ENCODE measurements at places on chromosomes 4 and X.

- no peak for DNase-seq
These were observed 4.8 kb downstream of the PPP2R2C start for GRCh38 chr4:6467600-6467999.

DNA sequence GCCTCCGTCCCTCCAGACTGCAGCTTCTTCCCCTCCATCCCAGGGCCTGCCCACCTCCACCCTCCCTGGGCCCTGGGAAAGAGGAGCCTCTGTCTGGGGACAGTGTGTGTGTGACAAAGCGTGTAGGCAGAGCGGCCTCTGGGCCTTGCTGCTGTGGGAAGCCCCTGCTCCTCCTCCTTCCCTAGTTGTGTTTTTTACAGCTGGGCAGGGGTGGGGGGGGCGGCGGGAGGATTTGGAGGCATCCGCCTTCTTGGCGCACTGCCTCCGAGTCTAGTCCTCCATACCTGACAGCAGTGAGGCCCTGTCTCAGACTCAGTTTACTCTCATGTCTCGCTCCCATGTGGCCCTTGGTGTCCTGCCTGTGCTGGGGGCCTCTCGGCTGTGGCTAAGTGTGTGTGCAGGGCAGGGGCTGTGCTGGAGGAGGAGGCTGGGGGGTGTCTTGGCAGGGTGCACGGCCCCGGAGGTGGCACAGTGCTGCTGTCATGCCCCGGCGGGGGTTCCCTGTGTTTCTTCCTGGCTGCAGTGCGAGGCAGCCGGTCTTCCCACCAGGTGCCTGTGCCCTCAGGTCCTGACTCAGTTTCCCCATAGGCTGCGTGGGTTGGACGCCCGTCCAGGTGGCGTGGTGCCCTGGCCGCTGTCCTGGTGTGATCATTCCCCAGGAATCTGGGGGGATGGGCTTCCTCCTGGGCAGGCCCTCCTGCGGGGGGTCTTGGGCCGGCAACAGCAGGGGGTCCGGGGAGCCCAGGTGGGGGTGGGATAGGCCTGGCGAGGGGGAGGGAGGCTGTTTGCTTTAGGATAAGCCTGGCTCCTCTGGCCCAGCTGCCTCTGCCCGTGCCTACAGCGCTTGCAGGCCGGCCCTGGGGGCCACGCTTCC lies 7.0 kb downstream of the FGFRL1 start:
- DNase-seq: no peak

DNA sequence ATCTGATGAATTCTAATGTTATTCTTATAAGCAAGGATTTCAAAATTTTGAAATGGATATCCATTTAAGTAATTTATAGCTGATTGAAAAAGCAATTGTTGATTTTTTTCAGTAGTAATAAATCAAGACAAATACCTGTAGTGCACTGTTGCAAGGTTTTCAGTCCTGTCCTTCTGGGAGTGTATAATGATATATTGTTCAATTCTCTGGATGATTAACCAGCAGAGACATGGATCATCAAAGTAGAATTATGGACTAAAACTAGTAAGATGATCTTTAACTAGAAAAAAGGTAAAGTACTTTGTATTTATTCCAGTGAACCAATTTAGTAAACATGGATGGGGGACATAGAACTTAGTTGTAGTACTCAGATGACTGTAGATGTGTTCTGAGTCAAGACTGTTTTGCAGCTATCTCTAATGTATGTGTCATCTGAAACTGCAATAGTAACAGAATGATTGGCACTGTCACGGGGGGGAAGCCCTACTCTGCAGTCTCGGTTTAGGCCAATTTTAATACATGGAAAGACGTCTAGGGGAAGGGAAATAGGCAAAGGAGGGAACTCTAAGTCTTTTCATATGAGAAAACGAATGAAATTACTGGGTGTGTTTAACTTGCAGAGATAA lies 121.9 kb downstream of the GLRA3 start:
- no peak for DNase-seq

GRCh38 chr4:77418333-77418732 lies 187.3 kb upstream of the CXCL13 start:
- peak; percentile 2 for DNase-seq

GRCh38 chr4:14767142-14767541 lies 235.1 kb upstream of the CPEB2 start:
- no peak for DNase-seq

DNA sequence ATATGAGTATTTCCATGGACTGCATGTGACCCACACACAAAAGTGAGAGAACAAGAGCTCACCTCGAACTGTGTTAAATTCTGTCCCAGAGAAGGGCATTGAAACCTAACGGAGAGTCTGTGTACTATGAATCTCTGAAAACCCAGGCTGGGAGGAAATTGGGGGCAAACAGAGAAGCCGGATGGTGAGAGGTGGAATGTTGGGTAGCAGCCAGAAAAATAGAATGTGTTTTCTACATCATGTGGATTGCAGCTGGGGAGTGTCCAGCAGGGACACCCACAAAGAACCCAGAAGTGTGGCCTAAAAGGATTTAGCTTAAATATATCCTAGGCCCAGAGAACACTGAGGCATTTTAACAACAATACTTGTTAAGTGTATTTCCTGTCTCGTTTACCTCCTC lies 38.6 kb downstream of the MND1 start:
- DNase-seq: no peak

GRCh38 chr4:136900696-136901095 lies 631.6 kb downstream of the PCDH18 start:
- no peak for DNase-seq

Data from activated naive CD8-positive, alpha-beta T cell treated with anti-CD3 and anti-CD28 coated beads, Interleukin-2, amount 50 U/mL, for 24 hours (primary cell).